ENCODE measurements at places on chromosomes 3 and 15.

GRCh38 chr15:51053571-51053970 is 41.1 kb downstream of the TNFAIP8L3 start:
- DNase-seq: no peak

DNA sequence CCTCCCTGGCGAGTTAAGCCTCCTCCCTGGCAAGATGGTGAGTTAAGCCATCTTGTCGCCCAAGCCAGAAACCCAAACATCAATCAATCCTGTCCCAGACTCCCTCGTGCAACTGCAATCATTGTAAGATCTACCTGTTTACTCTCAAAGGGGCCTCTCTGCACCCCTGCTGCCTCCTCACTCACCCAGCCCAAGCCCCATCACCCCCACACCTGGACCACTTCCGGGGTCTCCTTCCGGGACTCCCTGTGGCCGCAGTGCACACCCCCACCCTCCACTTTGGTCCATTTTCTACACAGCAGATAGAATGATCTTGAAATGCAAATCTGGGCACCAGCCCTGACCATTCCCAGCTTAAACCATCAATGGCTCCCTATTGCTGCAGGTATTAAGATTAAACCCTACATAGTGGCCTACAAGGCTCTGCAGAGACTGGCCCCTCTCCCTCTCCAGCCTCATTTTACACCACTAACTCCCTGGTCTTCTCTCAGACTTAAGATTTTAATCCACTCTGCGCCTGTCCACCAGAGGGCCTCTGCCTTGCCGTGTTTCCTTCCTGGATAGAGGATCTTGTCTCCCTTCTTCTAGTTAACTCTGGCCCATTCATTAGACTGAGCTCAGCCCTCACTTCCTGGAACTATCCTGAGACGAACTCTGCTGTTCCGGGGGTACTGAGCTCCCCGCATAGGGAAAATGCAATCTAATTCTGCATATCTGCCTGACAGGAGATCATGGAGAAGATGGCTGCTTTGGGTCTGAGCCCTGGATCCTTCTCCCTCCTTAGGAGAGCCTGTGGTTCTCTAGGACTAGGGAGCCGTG is 41.9 kb upstream of the SLC6A1 start:
- no peak for DNase-seq

DNA sequence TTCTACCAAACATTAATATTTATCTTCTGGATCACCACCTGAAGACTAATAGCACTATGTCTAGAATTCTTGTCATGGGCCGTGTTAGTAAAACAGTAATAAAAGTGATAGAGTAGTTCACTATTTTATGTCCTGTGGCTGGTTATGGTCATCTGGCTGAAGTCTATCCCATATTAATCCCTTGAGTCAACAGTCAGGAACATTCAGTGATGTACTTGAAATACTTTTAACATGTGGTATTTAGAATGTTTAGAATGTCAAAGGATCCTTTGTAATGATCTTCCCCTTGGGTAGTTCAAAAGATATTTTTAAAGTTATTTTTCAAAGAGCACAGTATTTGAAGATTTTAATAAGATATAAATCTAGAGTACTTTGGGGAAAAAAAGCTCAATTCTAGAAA is 117.0 kb downstream of the MBNL1 start:
- no peak for DNase-seq

- DNase-seq: no peak
Observed at GRCh38 chr15:33310481-33311311, at the start of gene RYR3. TSS of gene RYR3 (plus strand) at chr15:33310967. CDS start at chr15:33311046, 79 bp downstream.

DNA sequence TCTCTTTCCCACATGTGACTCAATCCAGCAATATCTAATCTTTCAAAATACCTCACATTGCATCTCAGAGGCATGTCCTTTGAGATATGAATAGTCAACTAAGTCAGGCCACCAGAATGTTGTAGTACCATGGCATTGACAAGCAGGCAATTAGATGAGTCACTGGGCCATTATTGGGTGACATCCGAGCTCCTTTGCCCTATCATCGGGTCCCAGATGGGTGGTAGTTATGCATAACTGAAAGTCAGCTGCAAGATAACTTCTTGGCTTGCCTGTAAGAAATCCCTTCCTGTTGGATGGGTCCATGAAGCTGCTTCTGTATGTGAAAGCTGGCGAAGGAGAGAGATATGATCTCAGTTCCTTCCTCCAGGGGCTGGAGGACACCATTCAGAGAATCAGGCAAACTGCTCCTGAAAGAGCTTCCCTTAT is 32.8 kb downstream of the ARRDC4 start:
- DNase-seq: no peak

GRCh38 chr3:1468145-1468544 is 375.3 kb downstream of the CNTN6 start:
- DNase-seq: no peak

- no peak for DNase-seq
Observed at GRCh38 chr3:169298247-169298992, 365.1 kb downstream of the MECOM start.
